ENCODE measurements at places on chromosomes 5 and 9.

DNA sequence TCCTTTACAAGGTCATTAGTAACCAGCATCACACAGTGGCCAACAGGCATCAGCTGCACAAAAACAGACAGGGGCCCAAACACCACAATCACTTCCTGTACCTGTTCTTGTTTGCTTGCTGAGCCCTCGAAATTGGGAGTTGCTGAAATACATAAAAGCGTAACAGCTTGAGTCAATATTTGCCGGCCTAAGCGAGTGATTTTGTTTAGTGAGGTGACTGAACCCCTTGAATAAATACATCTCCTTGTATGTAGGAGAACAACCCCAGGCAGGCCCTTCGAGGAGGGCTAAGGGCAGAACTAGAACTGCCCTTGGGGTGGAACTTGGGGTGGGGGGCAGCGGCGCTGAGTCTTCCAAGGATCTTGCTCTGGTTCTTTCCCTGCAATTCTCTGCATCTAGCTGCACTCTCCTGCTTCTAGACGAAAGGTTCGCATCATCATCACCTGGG, 502.5 kb downstream of the RASEF start:
- DNase-seq = no peak

- no peak for DNase-seq
Observed at GRCh38 chr5:37836592-37837413, 3.0 kb downstream of the GDNF start.

DNA sequence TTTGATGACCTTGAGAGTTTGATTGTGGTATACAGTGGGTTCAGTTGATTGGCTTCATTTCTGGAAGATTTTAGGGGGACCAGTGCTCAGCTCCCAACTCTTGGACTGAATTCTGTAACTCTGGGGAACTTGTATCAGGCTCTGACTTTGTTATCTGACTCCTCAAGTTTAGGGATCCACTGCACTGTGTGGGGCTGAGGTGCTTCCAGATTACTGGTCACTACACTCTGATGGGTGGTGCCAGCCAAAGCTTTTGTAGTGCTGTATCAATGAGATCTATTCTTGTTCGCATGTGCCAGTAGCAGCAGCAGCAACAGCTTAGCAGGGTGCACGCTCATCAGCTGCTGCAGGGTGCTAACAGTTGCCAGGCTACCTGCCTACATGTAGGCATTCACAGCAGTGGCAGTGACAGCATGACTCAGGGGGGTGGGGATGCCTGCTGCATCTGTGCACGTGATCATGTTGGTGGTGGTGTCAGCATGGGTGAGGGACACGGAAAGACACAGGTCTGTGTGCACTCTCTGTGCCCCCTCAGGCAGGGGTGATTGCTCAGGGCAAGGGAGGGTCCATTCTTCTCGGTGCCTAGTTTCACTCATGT, 438.8 kb upstream of the SEMA6A start:
- DNase-seq = no peak

DNA sequence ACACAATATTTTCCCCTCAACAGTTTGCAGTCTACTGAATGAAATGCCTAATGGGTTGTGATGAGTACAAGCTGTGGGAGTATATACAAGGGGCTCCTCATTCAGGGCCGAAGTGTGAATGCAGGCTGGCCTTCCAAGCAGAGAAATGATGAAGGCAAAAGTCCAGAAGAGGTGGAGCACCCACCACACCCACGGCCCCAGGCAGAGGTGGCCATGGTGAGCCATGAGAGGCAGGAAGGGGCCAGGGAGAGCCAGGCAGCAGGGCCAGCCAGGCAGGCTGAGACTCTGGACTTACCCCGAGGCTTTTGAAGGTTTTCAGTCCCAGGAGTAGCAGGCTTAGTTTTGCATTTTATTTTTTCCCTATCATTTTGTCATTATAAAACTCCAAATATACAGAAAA, 218.1 kb downstream of the AUH start:
- DNase-seq = no peak

- no peak for DNase-seq
Observed at GRCh38 chr9:87109851-87110250, 162.5 kb upstream of the GAS1 start.

DNA sequence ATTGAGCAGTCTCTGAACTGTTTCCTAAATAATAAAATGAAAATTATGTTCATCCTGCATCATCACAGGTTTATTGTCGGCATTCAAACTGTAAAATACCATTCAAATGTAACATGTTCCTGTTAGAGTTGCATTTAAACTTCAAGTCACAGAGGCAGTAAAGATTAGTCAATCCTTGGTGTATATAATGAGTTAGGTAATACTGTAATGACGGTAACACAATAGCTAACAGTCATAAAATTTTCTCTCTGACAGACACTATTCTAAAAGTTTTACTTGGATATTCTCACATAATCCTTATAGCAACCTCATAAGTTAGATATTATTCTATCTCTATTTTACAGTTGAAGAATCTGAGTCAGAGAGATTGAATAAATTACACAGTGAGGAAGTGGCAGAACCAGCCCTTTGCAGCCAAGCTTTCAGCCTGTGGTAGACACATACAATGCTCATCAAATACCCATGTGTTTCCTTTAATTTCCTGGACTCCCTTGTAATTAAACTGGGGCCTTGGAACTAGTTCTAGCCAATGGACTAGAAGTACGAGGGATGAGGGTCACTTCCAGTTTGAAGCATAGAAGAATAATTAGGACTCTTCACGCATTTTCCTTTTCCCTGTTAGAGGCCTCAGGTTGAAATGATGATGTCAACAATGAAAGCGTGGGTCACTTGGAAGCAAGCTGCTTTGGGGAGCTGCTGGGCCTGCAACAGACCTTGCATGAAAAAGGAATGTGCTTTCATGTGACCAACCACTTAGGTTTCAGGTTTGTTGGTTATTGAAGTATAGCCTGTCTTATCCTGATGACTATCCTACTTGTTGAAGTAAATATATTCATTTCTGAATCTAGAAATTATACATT, 12.3 kb upstream of the CAST start:
- DNase-seq = no peak

DNA sequence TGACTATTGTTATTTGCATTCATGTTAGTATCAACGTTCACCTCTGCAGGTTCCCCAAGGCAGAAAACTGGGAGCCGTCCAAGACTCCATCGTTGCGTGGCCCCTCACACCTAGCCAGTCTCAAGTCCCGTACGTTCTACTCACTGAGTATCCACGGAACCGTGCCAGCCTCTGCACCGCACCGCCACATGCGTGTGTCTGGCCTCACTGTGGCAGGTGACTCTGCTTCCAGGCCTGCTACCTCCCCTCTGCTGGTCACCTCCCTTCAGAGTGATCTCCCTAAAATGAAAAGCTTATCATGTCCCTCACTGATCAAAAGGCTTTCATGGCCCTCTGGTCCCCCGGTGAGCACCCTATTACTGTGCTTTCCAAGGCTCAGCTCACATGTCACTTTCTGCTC, 108.1 kb downstream of the GABBR2 start:
- no peak for DNase-seq

DNA sequence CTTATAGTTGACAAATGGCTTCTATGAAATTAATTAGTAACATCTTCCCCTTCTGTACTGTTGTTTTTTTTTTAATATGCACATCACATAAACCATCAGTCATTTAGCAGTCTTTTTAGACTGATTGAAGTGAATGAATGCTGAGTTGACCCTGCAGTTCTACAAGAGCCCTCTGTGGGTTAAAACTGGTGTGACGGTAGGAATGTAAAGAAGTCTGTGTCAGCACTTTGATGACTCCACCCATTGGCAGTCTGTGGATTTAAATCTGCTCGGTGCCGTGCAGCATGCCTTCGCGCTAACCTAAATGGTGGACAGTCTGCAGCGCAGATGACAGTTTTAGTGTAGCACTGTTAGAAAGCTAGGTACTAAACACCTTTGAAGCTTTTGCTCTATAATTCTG, 3.1 kb downstream of the GTF3C4 start:
- no peak for DNase-seq

DNA sequence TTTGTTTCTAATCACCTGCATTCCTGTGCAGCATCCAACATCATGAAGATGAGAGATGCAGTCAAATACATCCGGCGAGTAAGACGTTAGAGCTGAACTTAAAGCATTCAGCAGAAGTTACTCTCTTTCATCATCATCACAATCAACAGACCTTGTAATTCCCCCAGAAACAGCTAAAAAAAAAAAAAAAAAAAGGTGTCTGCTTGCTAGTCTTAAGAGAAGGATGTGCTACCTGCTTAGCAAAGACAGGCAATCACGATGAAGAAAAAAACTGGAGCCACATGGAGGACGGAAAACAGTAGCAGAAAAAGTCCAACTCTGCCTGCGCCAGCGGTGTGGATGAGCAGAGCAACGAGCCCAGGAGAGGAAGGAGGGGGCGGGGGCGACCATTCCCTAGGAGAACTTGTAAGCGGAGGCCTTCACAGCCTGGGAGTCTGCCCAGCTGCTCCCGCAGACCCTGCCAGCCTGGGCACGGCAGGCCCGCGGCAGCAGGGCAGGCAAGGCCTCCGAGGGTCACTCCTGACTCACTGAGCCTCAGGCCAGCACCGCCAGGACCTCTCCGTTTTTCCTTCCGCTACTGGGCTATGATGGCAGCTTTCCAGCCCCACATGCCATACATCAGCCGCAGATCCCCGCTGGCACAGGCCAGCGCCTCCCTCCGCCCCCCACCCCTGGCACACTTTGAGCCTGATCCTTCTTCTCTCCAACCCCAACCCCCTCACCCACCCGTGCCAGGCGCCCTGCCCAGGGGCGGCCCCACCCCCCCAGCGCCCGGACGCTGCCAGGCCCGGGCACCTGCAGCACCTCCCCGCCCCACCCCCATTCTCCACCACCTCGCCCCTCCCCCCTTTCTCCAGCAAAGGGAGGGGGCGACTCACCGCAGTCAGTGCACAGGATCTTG, 1.4 kb downstream of the NRG2 start:
- no peak for DNase-seq

DNA sequence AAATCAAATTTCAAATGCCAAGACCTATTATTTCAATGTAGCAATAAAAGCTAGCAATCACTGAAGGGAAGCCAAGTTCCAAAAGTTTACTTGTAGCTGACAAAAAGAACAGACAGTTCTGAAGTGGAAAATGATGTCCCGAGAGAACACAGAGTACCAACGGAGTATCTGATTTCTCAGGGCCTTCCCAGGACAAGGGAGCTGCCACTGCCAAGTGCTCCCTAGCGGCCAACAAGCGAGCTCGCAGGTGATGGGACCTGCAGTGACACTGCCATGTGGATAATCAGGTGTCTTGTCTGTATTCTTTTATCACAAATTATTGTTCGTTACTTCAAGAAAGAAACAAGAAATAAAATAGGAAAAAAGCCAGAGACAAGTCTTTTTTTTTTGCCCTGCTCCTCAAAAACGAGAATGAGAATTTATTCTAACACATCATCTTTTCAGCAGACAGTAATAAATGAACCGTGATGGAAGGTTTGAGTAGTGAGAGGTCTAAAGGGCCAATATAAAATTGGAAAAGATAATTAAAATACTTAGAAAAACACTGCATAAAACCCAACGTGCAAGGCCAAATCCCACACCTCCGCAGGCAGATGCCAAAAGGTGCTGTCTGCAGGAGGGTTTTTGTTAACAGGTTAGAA, 159.4 kb downstream of the MYO10 start:
- no peak for DNase-seq

GRCh38 chr9:133045132-133045531, 14.3 kb downstream of the GTF3C5 start:
- no peak for DNase-seq

GRCh38 chr5:134127376-134127861, 12.9 kb downstream of the TCF7 start:
- DNase-seq = no peak

DNA sequence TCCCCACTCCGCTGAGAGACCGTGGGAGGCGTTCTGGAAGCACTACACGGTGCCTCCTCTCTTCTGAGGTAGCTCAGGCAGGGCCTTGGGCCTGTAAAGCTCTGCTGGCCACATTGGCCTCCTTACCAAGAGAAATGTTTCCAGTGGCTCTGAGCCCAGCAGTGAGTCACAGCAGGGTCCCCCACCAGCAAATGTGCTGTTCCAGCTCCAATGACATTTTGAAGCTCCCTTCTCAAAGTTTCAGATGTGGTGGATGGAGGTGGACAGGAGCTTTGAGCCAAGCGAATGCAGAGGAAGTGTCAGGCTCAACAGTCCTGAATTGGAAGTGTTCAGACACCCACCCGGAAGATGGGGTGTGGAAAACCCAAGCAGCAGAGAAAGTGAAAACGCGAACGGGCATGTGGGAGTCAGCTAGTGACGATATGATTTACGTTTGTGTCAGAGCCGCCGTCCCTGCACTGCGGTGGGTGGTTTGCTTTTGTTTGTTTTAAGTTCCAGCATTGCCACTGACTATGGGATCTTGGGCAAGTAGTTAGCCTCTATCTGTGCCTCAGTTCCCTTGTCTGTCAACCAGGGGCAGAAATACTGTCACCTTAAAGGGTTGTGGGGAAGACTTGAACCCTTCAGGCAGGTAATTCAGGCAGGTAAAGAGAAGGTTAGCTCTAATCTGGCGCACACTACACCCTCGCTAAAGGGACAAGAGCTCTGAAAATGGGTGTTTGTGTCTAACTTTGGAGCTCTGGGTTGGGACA, 38.2 kb downstream of the C5orf15 start:
- peak; percentile 6 for DNase-seq

- no peak for DNase-seq
Observed at GRCh38 chr9:14958989-14959388, 48.8 kb upstream of the FREM1 start.

DNA sequence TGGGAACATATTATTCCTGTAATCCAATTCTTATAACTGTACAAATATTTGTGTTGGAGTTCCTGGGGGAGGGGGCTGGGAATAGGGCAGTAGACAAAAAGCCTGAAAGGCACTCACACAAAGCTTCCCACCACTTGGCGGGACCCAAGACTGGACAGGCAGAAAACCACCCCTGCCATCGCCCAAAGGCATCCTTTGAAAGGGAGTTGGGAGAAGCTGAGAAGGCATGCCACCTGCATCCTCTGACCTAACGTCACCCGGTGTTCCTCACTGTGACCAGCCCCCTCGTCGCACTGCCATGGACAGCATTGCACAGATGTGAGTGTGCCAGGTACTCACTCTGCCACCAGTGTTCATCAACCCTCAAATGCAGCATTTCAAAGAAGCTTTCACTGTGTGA, 80.6 kb upstream of the SMIM23 start:
- no peak for DNase-seq

- DNase-seq = no peak
Observed at GRCh38 chr9:107489144-107489673, 360 bp downstream of the KLF4 start.

GRCh38 chr5:73797132-73797510, 171.1 kb downstream of the ARHGEF28 start:
- DNase-seq = no peak

DNA sequence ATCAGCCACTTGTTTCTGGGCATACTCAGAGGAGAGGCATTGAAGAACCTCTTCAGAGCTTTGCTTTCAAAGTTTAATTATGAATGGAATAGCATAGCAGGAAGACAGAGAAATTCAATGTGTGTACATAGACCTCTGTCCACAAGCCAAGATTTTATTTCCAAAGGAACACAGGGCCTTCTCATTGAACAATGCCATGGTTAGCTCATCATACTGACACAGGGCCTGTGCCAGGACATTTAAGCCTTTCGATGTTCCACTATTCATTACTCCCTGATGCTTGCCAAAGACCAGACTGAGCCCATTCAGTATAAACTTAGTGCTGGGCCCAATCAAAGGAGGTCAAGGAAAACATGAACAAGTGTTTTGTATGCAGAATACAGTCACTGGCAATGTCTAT, 280.8 kb downstream of the FBXL17 start:
- no peak for DNase-seq

Measured in stimulated activated CD4-positive, alpha-beta T cell treated with anti-CD3 and anti-CD28 coated beads, Interleukin-15, amount 100 ng/mL, for 1 hour (primary cell).